Inflammatory macrophage treated with lipopolysaccharide for 1 hour (primary cell): ENCODE measurements at places on chromosomes 5 and 9.

DNA sequence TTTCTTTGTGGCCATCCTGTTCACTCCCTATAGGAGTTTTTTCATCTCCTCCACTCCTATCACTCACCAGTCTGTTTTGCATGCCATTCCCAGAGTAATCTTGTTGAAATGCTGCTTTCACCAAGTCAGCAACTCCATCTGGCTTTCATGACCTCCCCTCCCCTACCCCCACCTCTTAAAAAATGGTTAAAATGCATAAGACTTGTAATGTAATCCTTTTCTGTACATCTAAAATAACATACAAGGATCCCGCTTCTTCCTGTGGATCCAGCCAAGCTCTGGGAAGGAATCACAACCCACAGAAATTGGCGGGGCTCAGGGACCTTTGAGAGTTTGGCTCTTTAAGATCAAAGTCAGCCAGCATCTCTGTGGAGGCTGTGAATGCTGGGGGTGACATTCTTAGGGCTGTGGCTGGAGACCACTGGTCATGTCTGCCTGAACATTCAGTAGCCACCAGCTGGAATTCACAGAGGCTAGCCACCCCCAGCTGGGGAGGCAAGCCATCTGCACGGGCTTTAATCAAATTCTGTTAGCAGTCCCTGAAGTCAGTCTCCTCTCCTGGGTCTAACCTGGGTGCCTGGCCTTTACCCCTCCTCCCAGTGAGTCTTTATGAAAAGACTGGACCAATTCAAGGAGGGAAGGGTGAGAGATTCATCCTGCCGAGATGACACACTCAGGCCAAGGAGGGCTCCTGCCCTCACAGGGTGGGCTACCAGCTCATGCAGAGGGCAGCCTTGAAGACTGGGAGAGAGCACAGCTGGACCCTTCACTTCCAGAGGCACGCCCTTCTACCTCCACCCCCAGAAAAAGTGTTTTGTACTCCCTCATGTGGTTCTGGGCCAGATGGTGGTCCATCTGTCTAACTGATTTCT, 132.9 kb downstream of the LIFR start:
- DNase-seq, result no peak

- no peak for DNase-seq
Observed at GRCh38 chr9:98219794-98220370, 27.4 kb upstream of the CORO2A start.

GRCh38 chr9:89431930-89432725, 65.8 kb downstream of the SEMA4D start:
- no peak for DNase-seq

GRCh38 chr5:54021431-54022164, 288.8 kb downstream of the ARL15 start:
- peak; percentile 5 for DNase-seq

GRCh38 chr5:122163121-122164069, 34.0 kb downstream of the ZNF474 start:
- DNase-seq, result no peak

GRCh38 chr5:148446611-148447010, 62.9 kb downstream of the FBXO38 start:
- no peak for DNase-seq

DNA sequence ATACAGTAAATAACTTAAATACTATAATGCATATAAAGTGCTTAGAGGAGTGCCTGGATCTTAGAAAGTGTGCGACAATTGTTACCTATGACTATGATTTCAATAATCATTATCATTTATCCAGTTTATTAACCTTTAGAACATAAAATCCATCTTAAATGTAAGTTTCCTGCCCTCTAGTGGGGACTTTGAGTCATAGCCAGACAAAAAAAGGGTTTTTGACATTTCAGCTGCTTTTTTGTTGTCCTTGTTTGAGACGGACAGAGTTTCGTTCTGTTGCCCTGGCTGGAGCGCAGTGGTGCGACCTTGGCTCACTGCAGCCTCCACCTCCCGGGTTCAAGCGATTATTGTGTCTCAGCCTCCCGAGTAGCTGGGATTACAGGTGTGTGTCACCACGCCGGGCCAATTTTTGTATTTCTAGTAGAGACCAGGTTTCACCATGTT, 9.7 kb upstream of the C9orf152 start:
- DNase-seq, result no peak

DNA sequence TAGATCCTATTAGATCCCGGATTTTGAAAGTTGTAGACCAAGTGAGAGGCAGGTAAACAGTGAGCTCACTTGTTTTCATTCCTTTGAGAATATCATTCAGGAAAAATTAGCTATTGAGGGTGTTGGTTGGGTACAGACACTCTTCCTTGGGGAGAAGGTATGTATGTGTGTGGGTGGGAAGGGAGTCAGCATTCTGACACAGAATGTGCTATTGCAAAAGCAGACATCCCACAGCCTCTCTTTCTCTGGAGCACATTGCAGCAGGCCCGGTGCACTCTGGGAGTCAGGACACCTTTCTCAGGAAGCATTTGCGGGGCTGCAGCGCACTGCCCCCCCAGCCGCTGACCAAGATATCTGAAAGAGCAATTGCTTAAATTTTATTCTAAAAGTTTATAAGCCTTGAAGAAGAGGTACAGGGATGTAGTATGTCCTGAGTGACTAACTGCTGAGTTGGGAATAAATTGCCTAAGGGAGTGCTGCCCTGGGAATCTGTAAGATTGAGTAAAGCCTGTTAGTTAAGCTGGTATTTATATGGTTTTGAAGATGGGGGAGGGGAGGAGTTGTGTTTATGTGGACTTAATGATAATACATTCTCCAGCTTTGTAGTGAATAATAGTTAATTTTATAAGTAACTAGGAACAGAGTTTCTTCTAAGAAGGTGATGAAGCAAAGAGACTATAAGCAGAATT, 5.2 kb downstream of the TNFAIP8 start:
- DNase-seq, result no peak

DNA sequence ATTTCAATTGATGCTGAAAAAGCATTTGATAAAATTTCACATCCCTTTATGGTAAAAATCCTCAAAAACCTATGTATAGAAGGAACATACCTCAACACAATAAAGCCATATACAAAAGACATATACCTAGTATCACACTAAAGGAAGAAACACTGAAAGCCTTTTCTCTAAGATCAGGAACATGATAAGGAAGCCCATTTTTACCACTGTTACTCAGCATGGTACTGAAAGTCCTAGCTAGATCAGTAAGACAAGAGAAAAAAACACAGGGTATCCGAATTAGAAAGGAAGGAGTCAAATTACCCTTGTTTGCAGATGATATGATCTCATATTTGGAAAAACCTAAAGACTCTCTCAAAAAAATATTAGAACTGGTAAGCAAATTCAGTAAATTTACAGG, 350.2 kb upstream of the PDE4D start:
- DNase-seq, result no peak
